BE2C (cell line): ENCODE measurements at places on chromosomes 1 and 21.

DNA sequence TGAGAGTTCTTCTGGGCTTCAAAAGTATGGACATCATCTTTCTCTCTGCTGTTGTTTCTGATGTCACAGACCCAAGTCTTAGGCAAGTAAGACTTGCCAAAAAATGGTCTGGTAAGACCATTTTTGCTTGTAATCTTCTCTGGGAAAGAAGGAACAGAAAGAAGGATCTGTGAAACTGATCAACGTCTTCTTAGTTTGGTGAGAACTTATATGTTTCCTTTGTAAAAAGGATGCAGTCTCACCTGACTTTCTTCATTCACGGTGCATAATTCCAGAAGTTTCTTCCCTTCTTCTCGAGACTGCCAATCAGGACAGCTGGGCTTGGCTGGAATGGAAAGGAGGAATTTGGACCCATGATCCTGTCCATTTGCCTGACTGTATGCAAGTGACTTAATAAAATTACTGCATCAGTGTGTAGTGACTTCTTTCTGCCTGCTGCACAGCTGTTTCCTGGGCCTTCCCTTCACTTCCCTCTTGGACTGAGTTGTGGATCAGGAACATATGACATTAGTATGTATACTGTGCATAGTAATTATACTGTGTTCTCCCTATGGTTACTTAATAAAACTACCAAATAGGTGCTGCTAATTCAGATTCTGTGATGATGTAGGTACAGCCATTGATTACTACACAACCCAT lies 7.6 kb upstream of the DENND1B start:
- DNase-seq: no peak

DNA sequence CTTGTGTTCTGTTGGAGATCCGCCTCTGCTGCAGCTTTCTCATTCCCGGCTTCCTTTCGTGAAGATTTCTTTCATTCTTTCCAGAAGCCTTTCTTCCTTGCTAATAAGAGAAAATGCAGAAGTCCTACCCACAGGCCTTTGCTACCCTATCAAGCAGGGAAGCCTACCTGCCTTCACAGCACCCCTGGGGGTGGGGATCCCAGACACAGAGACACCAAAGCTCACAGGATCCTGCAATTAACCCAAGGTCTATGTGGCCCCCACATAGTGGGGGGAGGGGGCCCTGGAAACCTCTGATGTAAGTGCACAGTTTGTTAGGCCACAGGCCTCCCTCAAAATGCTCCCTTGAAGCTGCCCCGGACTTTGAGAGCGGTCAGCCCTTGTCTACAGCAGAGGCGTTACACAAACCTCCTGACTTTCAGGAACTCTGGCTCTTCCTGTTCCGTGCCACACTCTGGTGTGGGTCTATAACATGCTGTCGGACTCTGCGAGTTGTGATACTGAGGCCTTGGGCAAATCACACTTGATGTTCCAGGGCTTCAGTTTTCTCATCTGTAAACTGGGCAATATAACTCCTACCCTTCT lies 31.2 kb downstream of the NKAIN1 start:
- DNase-seq: no peak

DNA sequence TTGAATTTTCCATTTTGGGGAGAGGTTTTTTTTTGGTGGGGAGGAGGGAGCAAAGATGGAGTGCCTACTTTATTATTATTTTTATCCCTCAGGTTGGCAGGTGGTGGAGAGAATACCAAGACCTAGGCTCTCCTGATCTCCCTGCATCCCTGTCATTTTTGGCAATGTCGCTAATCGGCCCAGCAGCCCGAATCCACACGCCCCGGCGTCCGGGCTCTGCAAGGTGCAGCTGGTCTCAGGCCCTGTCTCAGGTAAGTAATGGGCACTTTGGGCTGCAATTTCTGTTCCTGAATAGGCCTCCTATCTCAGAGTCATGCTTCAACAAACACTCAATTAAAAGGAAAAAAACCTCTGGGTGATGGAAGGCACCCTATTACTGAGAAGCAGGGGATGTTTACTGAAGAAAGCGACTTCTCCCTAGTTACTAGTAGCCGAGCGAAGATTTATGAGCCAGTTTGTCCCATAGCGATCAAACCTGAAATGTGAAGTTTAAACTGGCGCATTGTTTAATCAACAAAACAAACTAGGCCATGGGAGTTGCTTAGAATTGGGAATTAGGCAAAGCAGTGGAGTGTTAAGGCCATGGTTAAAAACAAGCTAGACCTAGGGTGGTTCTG lies 137.8 kb downstream of the RWDD3 start:
- no peak for DNase-seq

- no peak for DNase-seq
Observed at GRCh38 chr21:29433366-29434059, 134.8 kb downstream of the BACH1 start.

GRCh38 chr21:17793246-17794123 lies 25.7 kb downstream of the C21orf91 start:
- peak; percentile 33 for DNase-seq

DNA sequence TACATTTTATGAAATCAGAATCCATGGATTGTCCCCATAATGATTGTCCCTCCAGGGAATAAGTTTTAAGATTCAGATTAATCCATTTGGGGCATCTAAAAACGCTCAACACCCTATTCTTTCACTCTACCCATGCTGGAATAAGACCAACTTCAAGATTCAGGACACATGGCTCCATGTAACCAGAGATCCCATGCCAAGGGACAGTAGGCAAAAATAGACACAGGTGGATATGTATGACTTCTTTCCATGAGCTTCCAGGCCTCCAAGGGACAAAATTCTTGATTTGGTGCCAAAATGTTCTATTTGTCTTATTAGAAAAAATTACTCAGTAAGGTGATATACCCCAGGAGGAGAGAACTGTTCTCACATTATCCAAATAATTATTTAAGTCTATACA lies 178.8 kb downstream of the NRIP1 start:
- no peak for DNase-seq

GRCh38 chr1:78096976-78097375 lies 51.2 kb downstream of the GIPC2 start:
- DNase-seq: no peak

DNA sequence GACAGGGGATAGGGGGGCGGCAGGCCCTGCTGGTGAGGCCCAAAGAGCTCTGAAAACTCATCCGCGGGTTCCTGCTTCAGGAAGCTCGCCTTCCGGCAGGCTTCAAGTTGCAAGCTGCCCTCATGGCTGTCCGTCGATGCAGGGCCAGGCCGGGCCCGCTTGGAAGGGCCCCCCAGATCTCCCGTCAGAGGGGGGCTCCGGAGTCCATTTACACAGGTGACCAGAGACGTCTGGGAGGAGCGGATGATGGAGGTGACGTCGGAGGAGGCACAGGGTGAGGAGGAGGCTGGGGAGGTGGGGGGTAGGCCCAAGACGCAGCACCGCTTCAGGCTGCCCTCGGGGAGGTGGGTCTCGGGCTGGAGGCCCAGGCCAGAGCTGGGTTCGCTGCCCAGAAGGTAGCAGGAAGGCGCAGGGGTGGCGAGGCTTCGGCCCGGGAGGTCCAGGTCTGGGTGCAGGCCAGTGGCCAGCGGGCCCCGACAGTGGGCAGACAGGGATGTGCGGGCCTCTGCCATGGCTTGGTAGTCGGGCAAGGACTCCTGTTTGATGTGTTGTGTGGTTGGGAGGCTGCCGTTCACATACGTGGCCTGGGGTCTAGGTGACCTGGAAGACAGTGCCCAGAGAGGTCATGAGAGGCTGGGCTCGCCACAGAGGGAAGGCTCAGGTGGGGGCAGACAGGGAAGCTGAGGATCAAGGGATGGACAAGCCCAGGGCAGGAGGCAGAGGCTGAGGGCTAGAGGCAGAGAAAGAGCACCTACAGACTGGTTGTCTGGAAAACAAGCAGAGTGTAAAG lies 135.4 kb downstream of the DMRTB1 start:
- no peak for DNase-seq

DNA sequence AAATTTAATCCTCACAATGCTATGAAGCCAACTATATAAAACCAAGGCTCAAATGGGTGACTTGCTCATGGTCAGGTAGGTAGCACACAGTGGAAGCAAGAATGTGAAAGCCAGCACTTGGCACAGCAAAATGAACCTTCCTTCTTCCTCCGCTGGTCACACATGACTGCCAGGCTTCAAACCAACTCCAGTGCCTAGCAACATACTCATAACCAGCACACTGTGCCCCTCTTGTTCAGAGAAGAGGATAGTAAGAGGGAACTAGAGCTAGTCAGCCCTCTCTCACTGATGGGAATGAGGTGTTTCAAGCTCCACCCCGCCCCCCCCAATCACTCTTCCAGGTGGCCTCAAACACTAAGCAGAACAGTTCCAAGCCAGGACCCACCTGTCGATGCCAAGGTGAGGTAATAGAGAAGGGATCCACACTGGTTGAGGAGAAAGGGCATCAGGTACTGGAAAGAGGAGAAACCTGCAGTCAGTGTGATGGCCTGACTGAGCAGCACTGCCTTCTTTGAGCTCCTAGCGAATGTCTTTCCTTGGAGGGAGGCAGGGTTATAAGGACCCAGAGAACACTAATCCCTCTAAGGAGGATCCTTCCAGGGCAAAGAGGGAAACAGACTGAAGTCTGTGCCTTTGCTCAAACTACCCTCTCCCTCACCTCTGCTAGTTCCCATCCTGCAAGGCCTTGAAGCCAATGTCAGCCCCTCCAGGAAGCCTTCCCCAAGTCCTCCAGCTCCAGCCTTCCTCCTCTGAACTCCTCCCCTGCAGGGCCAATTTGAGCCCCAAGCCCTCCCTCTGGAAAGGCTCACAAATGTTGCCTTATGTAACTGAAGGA lies 1.2 kb downstream of the TMEM234 start:
- no peak for DNase-seq

DNA sequence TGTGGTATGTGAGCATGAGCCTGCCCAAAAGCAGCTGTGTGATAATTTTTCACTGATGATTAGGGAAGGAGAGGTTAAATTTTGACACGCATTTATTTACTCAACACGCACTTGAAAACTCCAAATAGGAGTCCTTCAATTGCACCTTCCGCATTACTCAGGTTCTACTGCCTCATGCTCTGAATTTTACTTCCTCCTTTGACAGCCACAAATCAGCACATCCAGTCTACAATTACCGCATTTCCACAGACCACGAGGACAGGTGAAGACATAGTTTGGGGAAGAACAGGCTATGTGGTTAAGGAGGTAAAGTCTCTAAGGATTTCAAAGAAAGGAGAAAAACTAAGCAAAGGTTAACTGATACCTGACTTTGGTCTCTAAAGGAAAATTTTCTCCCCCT lies 2.6 kb downstream of the CAPN8 start:
- no peak for DNase-seq

DNA sequence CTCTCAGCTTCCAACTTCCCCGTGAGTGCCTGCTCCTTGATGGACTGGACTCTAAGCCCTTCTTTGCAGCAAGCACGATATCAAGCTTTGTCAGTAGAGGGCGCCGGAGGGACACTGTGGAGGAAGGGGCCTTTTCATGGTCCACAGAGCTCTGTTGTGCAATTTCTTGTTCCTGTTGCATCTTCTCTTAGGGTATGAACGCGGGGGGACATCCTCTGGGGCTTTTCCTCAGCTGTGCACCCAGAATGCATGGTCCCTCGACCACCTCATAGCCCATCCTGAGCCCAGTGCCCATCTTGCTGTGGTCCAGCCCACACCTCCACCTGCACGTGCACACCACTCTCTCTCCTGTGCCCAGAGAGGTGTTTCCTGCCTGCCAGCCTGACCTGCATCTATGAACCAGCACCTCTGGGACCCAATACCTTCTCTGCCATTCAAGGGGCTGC lies 556.8 kb downstream of the PTPRU start:
- peak; percentile 82 for DNase-seq

DNA sequence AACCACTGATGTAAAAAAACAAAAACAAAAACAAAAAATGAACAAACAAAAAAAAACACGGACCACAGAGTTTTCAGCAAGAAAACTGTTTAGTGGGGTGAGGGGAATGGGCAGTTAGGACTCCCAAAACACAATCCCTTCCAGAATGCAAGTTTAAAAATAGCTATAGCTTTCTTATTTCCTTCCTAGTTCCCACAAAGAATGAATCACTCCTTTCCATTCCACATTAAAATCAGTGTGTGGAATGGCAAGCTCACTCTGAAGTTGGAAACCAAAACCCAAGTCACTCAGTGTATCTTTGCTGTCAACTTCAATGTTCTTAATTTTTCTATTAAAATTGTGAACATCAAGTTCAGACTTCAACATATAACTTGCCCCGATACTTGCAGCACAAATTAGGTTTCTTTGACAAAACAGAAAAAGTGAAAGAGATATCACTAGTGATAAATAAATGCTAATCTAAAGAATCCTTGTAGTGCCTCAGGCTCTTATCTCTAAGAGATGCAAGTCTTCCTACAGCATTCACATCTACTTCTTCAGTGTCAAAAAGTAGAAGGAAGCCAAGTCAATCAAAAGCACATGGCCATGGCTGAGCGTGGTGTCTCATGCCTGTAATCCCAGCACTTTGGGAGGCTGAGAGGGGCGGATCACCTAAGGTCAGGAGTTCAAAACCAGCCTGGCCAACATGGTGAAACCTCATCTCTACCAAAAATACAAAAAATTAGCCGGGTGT lies 45.5 kb downstream of the TOR3A start:
- DNase-seq: no peak

- DNase-seq: no peak
Observed at GRCh38 chr1:232486454-232487207, 143.3 kb downstream of the SIPA1L2 start.

GRCh38 chr21:41611966-41612606 lies 104.1 kb upstream of the TMPRSS2 start:
- DNase-seq: no peak

DNA sequence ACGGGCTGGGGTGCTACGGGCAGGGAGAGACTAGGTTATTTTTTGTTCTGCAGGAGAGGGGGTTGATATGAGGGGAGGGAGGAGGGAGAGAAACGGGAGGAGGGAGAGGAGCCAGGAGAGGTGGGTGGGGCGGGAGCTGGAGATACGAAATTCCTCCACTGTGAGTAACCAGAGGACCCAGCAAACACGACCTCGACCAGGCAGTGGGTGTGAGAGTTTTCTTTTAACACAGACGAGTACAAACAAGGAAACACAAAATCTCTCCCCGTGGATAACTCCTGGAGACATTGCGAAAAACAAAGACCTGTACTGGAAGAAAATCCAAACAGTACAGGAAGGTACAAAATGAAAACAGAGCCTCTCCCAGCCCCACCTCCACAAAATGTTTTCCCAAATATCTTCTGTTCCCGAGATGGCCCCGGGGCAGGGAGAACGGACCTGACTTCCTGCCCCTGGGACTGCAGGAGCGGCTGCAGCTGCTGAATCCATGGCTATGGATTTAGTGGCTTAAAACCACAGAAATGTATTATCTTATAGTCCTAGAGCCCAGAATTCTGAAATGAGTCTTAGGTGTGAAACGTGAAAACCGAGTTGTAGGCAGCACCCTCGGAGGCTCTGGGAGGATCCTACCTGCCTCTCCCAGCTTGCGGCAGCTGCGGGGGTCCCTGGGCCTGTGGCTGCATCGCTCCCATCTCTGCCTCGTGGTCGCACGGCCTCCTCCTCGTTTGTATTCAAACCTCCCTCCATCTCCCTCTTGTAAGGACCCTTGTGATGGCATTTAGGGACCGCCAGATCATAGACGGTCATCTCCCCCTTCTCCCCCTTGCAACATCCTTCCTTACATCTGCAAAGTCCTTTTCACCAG lies 82.2 kb downstream of the RIPK4 start:
- DNase-seq: no peak

GRCh38 chr1:41363591-41364320 lies 2.5 kb downstream of the FOXO6 start:
- DNase-seq: no peak
